ENCODE measurements at places on chromosomes 2 and 18.

- DNase-seq = no peak
- H3K4me3 ChIP-seq = peak overlapping the region; percentile 61
- peaks cover 56% of the 10 kb centered on the region for H3K4me1 ChIP-seq
- peak overlapping the region; percentile 83 for H3K27ac ChIP-seq
- peaks cover 3% of the 10 kb centered on the region for H3K36me3 ChIP-seq
These were observed 14.4 kb upstream of the TET3 start for GRCh38 chr2:73970141-73970803.

GRCh38 chr2:71933467-71934319 is 214.0 kb downstream of the CYP26B1 start:
- no peaks in the 10 kb centered on the region for H3K27me3 ChIP-seq
- no peak overlapping the region for H3K27ac ChIP-seq
- no peak for DNase-seq
- no peaks in the 10 kb centered on the region for H3K4me1 ChIP-seq
- no peaks in the 10 kb centered on the region for H3K36me3 ChIP-seq
- no peak overlapping the region for H3K4me3 ChIP-seq

DNA sequence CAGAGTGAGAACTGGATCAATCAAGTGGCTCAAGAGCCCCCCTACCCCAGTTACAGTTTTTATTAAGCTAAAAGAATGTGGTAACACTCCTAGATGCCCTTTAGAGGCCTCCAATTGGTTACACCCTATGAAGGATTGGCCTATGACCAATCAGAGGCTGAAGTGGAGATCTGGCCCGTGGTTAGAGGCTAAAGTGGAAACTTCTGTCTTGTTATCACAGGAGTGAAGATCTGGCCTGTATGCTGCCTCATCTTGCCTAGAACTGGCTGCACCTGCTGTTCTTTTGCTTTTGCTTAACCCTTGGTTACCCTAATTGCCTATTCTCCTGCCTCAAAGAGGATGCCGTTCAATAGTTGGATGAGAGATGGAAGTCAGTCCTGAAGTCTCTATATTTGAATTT is 100.1 kb upstream of the MAP2 start:
- no peak for DNase-seq
- H3K27me3 ChIP-seq = no peaks in the 10 kb centered on the region
- no peak overlapping the region for H3K4me3 ChIP-seq
- no peaks in the 10 kb centered on the region for H3K4me1 ChIP-seq
- H3K27ac ChIP-seq = no peak overlapping the region
- no peaks in the 10 kb centered on the region for H3K36me3 ChIP-seq

- H3K4me1 ChIP-seq = peaks cover 14% of the 10 kb centered on the region
- no peak overlapping the region for H3K4me3 ChIP-seq
- H3K27ac ChIP-seq = no peak overlapping the region
- no peaks in the 10 kb centered on the region for H3K27me3 ChIP-seq
- DNase-seq = no peak
- peaks cover 25% of the 10 kb centered on the region for H3K36me3 ChIP-seq
These were observed 92.2 kb upstream of the CDKL4 start for GRCh38 chr2:39335930-39336329.

- no peaks in the 10 kb centered on the region for H3K27me3 ChIP-seq
- no peaks in the 10 kb centered on the region for H3K4me1 ChIP-seq
- no peak overlapping the region for H3K27ac ChIP-seq
- DNase-seq = no peak
These were observed 173.7 kb downstream of the DOK6 start for GRCh38 chr18:69574401-69574800.

- H3K4me3 ChIP-seq = no peak overlapping the region
- H3K4me1 ChIP-seq = no peaks in the 10 kb centered on the region
- H3K36me3 ChIP-seq = no peaks in the 10 kb centered on the region
- H3K27me3 ChIP-seq = no peaks in the 10 kb centered on the region
These were observed 86.7 kb downstream of the FIGN start for GRCh38 chr2:163649080-163649479.

GRCh38 chr2:120933693-120934573 is 198.3 kb downstream of the GLI2 start:
- DNase-seq = no peak
- no peak overlapping the region for H3K4me3 ChIP-seq

DNA sequence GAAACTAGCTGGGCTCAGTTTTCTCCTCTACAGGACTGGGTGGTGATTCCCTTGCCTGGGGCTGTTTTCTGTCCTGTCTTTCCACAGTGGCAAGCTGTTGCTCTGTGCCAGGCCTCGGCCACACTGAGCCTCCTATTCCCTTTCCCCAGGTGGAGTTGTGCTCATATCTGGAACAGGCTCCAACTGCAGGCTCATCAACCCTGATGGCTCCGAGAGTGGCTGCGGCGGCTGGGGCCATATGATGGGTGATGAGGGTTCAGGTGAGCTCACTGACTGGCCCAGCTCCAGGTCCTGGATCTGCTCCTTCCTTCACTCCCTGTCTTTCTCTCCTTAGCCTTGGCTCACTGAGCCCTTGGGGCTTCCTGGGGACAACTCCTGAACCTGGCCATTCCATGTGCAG is 4.0 kb downstream of the NAGK start:
- no peak overlapping the region for H3K4me3 ChIP-seq
- no peak for DNase-seq
- H3K36me3 ChIP-seq = peaks cover 44% of the 10 kb centered on the region
- no peak overlapping the region for H3K27ac ChIP-seq

DNA sequence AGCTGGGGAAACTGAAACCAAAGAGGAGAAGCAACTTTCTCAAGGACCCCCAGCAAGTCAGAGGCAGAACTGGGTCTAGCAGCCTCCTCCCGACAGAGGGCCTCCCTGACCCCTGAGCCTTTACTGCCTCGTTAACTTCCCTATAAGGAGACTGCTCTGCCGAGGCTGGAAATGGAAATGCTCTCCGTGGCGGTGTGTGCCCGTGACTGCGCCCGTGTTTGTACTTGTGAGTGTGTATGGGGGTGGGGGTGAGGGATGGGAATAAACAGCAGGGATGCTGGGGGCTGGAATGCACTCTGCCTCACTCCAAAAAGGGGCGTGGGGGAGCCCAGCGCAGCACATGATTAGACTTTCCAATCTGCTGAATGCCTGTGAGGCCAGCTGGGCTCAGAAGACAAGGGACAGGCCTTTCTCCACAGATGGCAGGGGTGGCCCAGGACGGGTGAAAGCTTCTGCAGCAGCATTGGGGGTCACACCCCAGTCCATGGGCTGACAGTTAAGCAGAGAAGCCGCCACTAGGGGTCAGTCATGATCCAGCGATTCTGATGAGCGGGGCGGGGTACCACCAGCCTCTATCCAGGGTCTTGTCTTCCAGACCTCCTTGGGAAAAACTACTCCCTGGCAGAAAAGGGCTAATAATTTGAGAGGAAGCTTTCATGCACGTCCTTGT is 26.8 kb downstream of the MPHOSPH10 start:
- DNase-seq = peak; percentile 22
- H3K27me3 ChIP-seq = peaks cover 5% of the 10 kb centered on the region
- H3K4me1 ChIP-seq = no peaks in the 10 kb centered on the region
- no peaks in the 10 kb centered on the region for H3K36me3 ChIP-seq
- no peak overlapping the region for H3K4me3 ChIP-seq

- H3K27me3 ChIP-seq = no peaks in the 10 kb centered on the region
- no peaks in the 10 kb centered on the region for H3K4me1 ChIP-seq
- H3K27ac ChIP-seq = no peak overlapping the region
- no peak for DNase-seq
- H3K4me3 ChIP-seq = no peak overlapping the region
These were observed 25.3 kb downstream of the NRXN1 start for GRCh38 chr2:51006641-51007040.

GRCh38 chr2:108154366-108155061 is 85.3 kb upstream of the SULT1C3 start:
- DNase-seq = no peak
- H3K36me3 ChIP-seq = no peaks in the 10 kb centered on the region
- H3K27me3 ChIP-seq = no peaks in the 10 kb centered on the region

DNA sequence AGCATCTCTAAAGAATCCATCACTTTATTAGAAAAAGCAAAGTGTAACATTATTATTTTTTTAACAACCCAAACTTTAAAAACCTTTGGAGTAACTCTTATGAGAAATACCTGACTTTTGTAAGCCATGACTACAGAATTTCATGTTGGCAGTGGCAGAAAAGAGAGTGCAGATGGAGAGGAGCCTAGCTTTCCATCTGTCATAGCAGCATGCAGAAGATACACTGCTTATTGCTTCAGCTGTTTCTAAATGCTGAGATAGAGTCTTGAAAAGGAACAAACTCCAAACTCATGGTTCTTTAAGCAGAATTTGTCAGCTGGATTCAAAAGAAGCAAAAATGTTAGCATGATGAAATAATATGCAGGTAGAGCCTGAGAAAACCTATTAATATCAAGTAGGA is 1130.3 kb downstream of the DPP10 start:
- H3K27ac ChIP-seq = no peak overlapping the region
- H3K4me3 ChIP-seq = no peak overlapping the region
- no peaks in the 10 kb centered on the region for H3K4me1 ChIP-seq
- DNase-seq = no peak
- no peaks in the 10 kb centered on the region for H3K36me3 ChIP-seq
- H3K27me3 ChIP-seq = no peaks in the 10 kb centered on the region

- H3K4me3 ChIP-seq = peak overlapping the region; percentile 94
- H3K4me1 ChIP-seq = peaks cover 23% of the 10 kb centered on the region
- peaks cover 3% of the 10 kb centered on the region for H3K36me3 ChIP-seq
- H3K27ac ChIP-seq = peak overlapping the region; percentile 79
These were observed 653 bp downstream of the MRPS9 start for GRCh38 chr2:105038383-105039061.

- no peak overlapping the region for H3K4me3 ChIP-seq
- H3K27me3 ChIP-seq = no peaks in the 10 kb centered on the region
- H3K4me1 ChIP-seq = no peaks in the 10 kb centered on the region
- no peak for DNase-seq
- no peaks in the 10 kb centered on the region for H3K36me3 ChIP-seq
These were observed 1347.4 kb upstream of the PIK3C3 start for GRCh38 chr18:40607542-40608148.

- no peak overlapping the region for H3K4me3 ChIP-seq
- peaks cover 14% of the 10 kb centered on the region for H3K4me1 ChIP-seq
- H3K27ac ChIP-seq = no peak overlapping the region
- DNase-seq = no peak
These were observed 124.4 kb downstream of the TTC27 start for GRCh38 chr2:32752205-32752604.

GRCh38 chr2:23452372-23452771 is 67.4 kb downstream of the KLHL29 start:
- H3K4me1 ChIP-seq = peaks cover 21% of the 10 kb centered on the region
- no peak overlapping the region for H3K4me3 ChIP-seq

DNA sequence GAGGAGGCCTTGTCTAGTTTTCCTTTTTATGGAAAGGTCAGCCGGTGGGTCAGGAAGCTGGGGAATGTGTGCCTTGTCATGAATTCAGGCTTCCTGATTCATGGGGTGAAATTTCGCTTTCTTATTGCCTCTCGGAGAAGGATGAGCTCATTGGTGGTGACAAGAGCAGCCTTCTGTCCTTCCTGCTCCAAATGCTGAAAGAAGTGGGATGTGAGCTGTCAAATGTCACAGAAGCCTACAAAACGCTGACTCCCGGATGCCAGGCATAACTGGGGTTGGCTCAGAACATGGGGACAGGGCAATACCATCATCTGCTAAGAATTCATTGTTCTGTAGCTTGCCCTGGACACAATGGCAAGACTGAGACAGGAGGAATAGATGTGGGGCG is 55.8 kb upstream of the FAM136A start:
- no peak overlapping the region for H3K27ac ChIP-seq
- DNase-seq = no peak
- no peaks in the 10 kb centered on the region for H3K4me1 ChIP-seq
- H3K4me3 ChIP-seq = no peak overlapping the region
- no peaks in the 10 kb centered on the region for H3K36me3 ChIP-seq
- peaks cover 21% of the 10 kb centered on the region for H3K27me3 ChIP-seq

- H3K4me3 ChIP-seq = no peak overlapping the region
- H3K27me3 ChIP-seq = peaks cover 12% of the 10 kb centered on the region
- peaks cover 4% of the 10 kb centered on the region for H3K4me1 ChIP-seq
These were observed 57.7 kb downstream of the PELI1 start for GRCh38 chr2:64086347-64087082.

GRCh38 chr2:217928324-217929181 is 74.2 kb downstream of the TNS1 start:
- H3K27ac ChIP-seq = no peak overlapping the region
- no peak for DNase-seq
- H3K4me1 ChIP-seq = peaks cover 2% of the 10 kb centered on the region
- H3K4me3 ChIP-seq = no peak overlapping the region
- H3K27me3 ChIP-seq = peaks cover 7% of the 10 kb centered on the region

GRCh38 chr2:49982871-49983270 is 828.6 kb upstream of the FSHR start:
- no peaks in the 10 kb centered on the region for H3K4me1 ChIP-seq
- no peaks in the 10 kb centered on the region for H3K36me3 ChIP-seq
- H3K27me3 ChIP-seq = no peaks in the 10 kb centered on the region
- DNase-seq = no peak

DNA sequence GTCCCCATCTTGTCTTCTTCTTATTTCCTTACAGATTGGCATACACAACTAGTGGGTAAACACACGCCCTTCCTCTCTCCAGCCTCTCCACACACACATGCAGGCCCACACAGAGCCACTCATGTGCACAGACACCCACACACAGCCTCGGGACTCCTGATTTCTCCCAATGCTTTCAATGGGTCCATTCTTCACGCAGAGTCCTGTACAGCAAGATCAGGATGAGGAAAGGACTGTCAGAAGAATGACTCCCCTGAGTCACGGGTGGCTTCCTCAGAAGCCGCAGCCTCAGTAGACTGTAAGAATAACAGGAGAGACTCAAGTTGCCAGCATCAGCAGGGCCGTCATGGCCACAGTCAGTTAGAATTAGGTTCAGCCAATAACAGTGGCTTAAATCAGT is 109.1 kb upstream of the GLI2 start:
- H3K36me3 ChIP-seq = no peaks in the 10 kb centered on the region
- H3K4me3 ChIP-seq = no peak overlapping the region
- no peaks in the 10 kb centered on the region for H3K27me3 ChIP-seq
- H3K27ac ChIP-seq = no peak overlapping the region
- H3K4me1 ChIP-seq = no peaks in the 10 kb centered on the region
- no peak for DNase-seq

DNA sequence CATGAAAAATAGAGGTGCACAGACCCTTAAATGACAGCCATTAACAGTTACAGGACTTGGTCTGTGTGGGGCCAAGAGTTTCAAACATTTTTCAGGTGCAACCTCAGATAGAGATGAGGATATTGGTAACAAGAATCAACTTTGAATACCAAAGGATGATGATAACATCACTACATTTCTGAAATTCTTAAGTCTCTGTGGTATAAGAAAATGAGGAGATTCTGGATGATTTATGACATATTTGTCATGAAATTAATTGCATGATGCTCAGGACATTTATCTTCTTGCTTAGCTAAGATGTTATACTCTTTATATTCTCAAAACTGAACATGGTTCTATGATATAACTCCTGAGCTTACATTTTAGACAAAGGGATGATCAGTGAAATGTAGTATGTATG is 471.8 kb upstream of the CWC22 start:
- DNase-seq = no peak
- H3K27ac ChIP-seq = no peak overlapping the region
- H3K4me1 ChIP-seq = no peaks in the 10 kb centered on the region
- H3K4me3 ChIP-seq = no peak overlapping the region
- H3K27me3 ChIP-seq = no peaks in the 10 kb centered on the region
- no peaks in the 10 kb centered on the region for H3K36me3 ChIP-seq

GRCh38 chr18:5173236-5173635 is 23.8 kb downstream of the AKAIN1 start:
- H3K27me3 ChIP-seq = no peaks in the 10 kb centered on the region
- H3K27ac ChIP-seq = no peak overlapping the region
- H3K4me1 ChIP-seq = no peaks in the 10 kb centered on the region
- H3K36me3 ChIP-seq = no peaks in the 10 kb centered on the region
- no peak overlapping the region for H3K4me3 ChIP-seq
